ENCODE measurements at places on chromosomes 12 and 14.

DNA sequence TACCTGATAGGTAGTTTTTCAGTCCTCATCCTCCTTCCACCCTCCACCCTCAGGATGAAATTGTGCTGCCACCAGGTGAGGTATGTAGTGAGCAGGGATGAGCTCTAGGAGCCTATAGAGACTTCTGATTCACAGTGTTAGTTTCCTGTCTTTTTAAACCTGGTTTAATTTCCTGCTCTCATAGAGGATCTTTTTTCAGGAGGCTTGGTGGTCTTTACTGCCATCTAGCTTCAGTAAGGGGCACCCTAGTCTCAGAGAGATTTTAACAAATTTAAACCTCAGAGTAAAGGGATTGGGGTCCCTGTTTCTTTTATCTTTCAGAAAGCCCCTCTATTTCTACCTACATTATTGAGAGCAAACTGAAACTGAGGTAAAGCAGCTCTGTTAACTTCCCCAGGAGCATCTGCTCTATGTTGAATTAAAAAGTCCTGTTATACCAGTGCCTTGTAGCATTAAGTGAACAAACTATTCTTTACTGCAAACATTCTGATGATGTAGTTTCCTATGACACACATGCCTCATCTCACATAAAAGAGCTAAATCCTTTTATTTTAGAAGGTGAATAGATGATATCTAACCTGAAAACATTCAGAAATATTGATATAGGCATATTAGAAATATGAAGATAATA is 172.2 kb upstream of the DDHD1 start:
- no peak for DNase-seq

- DNase-seq, result no peak
Measured at GRCh38 chr12:127070515-127071157, 1196.3 kb upstream of the TMEM132C start.

- DNase-seq, result no peak
Measured at GRCh38 chr14:22147716-22148115, 441.3 kb downstream of the DAD1 start.

GRCh38 chr14:92686900-92687427 is 61.5 kb downstream of the LGMN start:
- no peak for DNase-seq

DNA sequence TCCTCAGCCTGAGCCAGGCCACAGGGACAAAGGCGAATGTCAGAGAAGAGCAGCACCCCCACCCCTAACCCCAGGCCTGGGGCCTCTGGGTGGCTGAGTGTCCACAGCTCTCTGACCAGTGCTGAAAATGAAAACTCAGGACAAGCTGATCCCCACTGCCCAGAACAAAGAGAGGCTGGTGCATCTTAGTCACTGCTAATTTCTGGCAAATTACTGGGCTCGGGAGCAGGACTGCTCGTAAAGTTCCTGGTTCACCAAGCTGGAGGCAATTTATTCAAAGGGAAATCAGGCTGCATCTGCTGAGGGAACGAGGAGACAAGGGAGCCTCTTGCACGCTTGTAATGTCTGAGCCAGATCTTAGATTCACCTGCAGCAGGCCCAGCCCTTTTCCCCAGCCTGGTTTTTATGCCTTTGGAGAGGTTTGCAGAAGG is 43.2 kb downstream of the CALM1 start:
- no peak for DNase-seq

GRCh38 chr12:124592481-124593160 is 25.2 kb upstream of the NCOR2 start:
- no peak for DNase-seq

GRCh38 chr12:108609537-108610335 is 11.9 kb upstream of the TMEM119 start:
- no peak for DNase-seq

- DNase-seq, result no peak
Measured at GRCh38 chr12:51197736-51198567, 19.9 kb downstream of the POU6F1 start.

GRCh38 chr14:32189811-32190210 is 12.0 kb upstream of the RNU6-7 start:
- no peak for DNase-seq

- no peak for DNase-seq
Measured at GRCh38 chr12:5901416-5901815, 43.6 kb downstream of the ANO2 start.

- no peak for DNase-seq
Measured at GRCh38 chr12:68467514-68467913, 135.4 kb upstream of the MDM1 start.

DNA sequence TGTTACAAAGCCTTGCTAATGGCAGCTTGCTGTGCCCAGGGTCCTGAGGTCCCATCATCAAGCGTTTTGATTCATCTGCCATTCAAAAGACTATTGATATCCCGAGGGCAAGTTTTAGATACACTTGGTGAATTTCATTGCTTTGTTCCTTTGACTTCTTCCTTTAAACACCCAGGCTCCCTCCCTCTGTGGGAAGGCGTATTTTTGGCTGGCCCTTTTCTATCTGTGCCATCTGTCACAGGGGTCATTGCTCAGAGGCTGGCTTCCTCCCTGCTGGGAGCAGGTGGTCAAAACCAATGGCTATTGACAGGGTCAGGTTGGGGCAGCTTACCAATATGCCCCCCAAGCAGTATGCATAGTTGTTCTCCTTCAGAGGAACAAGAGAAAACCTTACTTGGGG is 40.0 kb downstream of the SCN8A start:
- no peak for DNase-seq

DNA sequence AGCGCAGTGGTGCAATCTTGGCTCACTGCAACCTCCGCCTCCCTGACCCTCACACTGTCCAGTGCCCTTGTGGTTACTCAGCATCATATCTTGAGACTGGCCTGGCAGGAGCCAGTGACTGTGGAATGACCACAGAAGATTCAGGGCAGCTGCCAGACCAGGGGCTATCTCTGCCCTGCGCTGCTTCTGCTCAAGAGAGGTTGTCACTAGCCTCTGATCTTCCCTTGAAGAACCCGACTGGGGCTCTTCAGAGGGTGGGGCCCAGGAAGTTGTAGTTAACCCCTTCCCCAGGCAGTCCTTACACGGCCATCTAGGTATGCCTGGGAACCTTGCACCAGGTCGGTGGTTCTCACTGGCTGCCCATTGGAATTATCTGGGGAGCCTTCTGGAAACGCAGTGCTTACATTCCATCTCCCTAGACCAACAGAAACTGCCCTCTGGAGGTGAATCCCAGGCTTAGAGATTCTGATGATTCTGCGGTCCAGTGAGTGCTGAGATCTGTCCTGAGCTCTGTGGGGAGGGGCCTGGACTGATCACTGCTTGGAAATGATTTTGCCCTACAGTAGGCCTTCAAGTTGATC is 41.4 kb downstream of the PLEKHG3 start:
- no peak for DNase-seq

- DNase-seq, result no peak
Measured at GRCh38 chr14:67977434-67978034, 158.0 kb downstream of the RAD51B start.

DNA sequence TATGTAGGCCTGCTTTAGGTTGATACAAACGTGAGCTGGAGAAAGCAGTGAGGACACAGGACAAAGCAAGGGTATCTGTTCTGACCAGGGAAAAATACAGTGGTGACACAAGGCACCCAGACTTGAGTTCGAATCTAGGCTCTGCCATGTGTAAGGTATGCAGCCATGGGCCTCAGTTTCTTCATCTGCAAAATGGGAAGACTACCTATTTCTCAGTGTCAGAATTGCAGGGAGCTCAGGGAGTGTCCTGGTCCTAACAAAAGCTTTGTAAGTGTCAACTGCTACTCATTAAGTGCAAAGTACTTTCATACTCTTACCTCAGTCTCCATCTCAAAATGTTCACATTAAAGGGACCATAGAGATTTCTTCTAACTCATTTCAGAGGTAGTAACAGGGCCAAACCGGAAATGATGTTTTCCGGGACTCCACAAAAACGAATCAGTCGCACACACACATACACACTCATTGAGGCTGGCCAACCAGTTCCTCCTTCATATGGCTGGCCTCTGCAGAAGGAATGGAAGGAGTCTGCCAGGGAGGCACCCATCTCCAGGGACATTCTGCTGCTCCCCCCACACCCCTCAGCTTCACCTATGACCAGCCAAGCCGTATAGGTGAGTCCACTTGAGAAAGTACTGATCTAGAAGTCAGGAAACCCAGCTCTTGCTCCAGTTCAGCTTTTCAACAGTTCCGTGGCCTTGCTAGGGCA is 7.8 kb downstream of the CTDSP2 start:
- DNase-seq, result no peak

DNA sequence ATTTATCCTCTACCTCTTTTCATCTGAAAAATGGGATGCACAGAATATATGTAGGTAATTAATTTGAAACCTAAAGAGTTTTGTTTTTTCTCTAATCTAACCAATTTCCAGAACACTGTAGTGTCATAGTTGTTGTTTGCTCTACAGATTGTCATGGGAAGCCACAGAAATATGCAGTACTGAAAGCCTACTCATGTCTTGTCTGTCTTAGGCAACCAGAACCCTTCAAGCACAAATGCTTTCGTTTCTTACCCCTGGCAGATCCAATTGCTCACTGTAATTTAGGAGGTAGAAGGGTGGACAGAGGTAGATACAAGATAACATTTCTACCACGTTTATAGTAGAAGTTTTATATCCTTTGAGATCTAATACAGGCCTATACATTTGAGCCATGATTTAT is 330.2 kb upstream of the NOVA1 start:
- DNase-seq, result no peak

GRCh38 chr14:69917287-69917686 is 38.1 kb downstream of the SMOC1 start:
- no peak for DNase-seq
